Activated CD4-positive, alpha-beta T cell treated with anti-CD3 and anti-CD28 coated beads for 24 hours (primary cell): ENCODE measurements at places on chromosomes 16 and 17.
A peak's percentile ranks its signal among the peaks of the same experiment; 100 is the strongest.

GRCh38 chr17:74814453-74814852 is 38.3 kb upstream of the NAT9 start:
- no peak for DNase-seq

GRCh38 chr17:57629470-57629869 is 115.6 kb downstream of the CCDC182 start:
- no peak for DNase-seq

DNA sequence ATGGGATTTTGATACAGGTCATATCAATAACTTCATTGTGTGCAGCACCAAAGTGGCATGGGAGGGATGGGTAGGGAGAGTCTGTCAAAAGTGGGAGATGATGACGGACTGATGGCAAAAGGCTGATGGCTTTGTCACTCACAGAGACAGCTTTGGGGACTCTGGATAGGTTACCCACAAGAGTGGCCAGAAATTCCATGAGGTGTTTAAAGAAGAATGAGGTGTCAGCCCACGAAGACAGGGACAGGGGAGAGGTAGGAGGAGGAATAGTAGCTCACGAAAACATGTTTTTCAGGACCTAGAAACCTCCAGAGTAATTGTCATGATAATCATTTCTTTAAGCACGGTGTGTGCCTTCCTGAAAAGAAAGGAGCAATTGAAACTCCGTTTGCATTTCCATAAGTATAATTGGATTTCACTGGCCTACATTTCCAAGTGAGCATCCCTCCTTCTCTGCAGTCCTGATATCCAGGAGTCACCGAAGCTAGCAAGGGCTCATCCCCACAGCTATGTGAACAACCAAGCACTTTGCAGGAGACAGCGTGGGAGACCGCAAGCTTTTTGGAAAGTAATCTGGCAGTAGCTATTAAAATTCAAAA is 60.0 kb downstream of the HSD17B2 start:
- no peak for DNase-seq

GRCh38 chr16:15732416-15732815 is 82.4 kb downstream of the NDE1 start:
- DNase-seq: no peak

GRCh38 chr16:84175350-84176081 is 11.3 kb downstream of the TAF1C start:
- DNase-seq: peak; percentile 65

DNA sequence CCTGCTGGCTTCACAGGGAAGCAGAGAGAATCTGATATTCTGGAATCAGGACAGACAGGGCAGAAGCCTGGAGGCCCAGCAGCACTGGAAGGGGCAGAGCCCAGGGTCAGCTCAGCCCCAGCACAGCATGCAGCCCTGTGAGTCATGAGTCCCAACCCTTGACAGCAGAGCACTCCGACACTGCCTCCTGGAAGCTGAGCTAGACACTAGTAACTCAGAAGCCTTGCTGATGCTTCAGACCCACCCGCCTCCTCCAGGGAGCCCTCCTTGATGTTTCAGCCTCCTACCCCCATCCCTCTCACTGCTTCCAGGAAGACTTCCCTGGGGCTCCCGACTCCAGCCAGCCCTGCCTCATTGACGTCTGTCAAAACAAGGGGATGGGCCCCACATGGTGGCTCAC is 6.9 kb downstream of the CAMKK1 start:
- DNase-seq: no peak

DNA sequence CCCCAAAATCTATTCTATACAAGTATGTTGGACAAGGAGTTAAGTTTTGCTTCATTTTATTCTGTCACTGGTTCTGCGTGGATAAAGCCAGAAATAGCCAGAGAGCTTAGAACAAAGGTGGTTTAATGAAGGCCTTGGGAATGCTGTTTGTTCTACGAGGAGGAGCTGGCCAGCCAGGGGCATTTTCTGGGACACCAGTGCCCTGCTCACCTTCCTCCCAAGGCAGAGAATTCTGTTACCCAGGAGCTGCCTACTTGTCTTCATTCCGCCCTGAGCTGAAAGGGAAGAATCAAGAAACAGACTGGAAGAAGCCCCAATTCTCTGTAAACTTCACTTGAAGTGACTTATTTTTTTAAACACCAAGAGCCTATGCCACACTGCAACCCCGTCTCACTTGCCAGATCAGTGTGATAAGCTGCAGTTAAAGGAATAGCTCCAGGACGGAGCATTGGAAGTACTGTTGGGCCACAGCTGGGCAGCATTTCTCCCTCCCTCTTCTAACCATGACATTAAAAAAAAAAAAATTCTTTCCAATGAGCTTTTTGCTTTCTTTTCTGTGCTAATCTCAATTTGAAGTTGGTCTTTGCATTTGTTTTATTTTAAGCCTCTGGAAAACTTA is 149.8 kb upstream of the DYNLRB2 start:
- DNase-seq: no peak

GRCh38 chr17:44972953-44973352 is 4.8 kb upstream of the C1QL1 start:
- DNase-seq: no peak

DNA sequence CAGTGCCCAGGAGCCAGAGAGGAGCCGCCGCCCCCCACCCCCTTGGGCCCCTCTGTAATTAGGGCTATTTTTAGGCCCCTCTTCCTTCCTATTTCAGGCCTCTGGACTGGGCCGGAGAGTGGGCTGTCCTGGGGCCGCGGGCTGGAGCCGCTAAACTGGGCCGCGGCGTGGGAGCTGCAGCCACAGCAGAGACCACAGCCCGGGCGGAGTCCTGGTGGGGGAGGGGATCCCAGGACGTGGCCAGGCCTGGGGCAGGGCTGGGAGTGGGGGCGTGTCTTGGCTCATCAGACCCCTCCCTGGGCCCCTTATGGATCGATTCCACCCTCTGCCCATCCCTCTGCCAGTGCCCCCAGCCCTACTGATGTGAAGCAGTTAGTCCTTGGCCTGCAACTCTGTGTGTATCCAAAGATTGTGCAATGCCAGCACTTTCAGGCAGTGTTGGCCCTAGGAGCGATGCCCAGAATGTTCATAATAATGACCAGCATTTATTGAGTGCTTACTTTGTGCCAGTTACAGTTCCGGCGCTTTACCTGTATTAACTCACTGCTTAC is 15.0 kb upstream of the TAC4 start:
- no peak for DNase-seq

GRCh38 chr17:14197586-14197985 is 39.1 kb downstream of the CDRT15 start:
- DNase-seq: peak; percentile 47

DNA sequence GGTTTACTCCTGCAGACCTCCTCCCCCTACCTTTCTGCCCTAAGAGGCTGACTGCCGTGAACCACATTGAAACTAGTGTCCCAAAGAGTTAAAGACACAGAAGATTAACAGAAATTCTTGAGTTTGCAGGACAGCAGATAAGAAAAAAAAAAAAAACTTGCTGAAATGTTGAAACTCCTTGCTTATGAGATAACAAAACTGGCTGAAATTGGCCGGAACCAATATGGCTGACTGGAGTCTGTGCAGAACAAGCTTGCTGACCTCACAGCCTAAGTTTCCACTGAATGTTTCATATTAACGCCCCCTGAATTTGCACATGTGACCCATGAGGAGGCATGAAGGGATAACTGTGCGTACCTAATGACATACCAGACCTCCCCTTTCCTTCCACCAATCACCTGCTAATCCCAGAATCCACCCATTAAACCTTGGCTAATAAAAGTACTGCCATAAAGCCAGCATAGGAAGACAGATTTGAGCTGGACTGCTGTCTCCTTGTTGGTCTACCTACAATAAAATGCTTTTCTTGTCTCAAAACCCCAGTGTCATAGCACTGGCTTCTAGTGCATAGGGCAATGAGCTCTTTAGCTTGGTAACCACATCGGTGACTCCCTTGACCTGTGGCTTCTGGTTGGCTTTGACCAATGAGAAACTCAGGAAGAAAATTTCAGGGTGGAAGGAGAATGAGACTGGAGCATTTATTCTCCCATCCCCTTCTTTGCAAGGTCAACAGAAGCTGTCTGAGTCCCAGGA is 80.1 kb downstream of the PMP22 start:
- no peak for DNase-seq

GRCh38 chr17:83190004-83190385 is 110.6 kb downstream of the METRNL start:
- DNase-seq: no peak

GRCh38 chr17:56305007-56305406 is 151.7 kb downstream of the ANKFN1 start:
- no peak for DNase-seq

- no peak for DNase-seq
Measured at GRCh38 chr17:70369391-70369790, 200.1 kb downstream of the KCNJ2 start.

DNA sequence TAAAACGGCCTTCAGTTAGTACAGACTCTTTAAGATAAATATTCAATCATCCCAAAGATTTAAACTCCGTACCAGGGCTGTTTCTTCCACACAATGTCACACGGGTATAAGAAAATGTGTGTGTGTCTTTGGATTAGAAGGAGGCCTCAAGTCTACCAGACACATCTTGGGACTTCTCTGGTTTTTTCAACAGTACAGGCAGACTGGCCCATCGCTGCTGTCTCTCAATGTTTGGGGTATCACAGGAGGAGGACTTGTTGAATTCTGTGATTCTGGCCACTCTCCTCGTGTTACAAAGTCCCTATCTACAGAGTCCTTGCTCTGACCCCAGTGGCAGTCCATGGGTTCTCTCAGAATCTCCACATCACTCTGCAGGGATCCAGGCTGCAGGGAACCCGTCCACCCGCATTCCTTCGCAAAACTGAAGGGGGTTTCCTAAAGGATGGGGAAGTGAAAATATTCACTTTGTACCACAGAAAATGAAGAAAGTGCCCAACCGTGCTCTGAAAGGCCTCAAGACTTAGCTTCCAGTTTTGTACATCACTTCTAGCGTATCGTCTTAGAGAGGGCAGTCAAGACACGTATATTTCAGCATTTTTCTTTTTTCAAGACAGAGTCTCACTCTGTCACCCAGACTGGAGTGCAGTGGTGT is 373.2 kb downstream of the NPIPA8 start:
- no peak for DNase-seq

GRCh38 chr16:84243732-84244131 is 3.9 kb upstream of the KCNG4 start:
- no peak for DNase-seq

DNA sequence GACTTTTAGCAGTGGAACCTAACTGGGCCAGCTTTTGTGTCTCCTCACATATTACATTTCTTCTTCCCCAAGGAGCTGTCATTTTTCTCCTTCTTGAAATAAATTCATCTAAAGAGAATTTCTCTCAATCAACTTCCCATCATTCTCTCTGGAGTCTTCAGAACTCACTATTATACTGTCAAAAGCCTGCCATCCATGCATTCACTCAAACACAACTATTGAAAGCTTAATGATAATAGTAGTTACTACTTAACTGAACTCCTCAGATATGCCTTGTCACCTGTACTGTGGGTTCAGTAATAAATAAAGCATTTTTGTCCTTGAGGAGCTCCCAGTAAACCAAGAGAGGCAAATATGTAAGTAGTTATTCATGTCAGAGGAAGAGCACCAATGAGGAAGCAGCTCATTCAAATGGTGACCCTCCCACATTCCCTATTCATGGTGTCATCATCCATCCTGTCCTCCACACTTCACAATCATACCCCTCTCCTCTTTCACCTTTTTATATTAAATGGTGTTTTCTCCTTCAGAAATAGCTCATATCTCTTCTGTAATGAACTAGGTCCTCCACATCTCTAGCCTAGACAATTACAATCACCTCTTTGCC is 162.6 kb downstream of the CA10 start:
- no peak for DNase-seq

DNA sequence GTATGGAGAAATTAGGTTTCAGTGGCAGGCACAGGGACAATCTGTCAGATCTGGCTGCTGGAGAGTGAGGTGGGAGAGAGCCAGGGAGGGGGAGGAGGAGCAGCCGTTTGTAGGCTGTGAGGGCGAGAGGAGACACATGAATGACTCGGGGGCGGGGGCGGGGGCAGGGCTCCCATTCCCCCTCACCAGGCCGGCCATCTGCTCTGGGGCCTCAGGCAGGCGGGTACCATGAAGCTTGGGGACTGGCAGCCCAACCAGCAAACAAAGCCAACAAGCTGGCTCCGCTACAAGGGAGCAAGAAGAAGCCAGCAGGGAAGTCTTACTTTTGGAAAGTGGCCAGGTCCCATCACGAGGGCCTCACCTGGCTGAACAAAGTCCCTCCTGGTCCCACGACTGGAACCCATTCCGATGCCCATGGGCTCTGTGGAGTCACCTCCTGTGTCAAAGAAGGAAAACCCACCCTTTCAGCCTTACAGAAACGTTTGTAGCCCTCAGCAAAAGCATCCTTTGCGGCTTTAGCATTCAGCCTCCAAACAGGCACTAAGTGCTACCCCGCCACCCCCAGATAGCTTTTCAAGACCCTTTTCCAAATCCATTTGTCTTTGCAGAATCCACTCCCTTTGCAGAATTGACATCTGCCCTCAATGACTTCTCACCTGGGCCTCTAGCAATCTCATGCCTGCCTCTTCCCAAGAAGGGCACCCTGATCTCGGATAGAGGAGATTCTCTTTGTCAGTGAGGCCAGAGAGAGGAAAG is 9.2 kb upstream of the SSTR2 start:
- DNase-seq: no peak

DNA sequence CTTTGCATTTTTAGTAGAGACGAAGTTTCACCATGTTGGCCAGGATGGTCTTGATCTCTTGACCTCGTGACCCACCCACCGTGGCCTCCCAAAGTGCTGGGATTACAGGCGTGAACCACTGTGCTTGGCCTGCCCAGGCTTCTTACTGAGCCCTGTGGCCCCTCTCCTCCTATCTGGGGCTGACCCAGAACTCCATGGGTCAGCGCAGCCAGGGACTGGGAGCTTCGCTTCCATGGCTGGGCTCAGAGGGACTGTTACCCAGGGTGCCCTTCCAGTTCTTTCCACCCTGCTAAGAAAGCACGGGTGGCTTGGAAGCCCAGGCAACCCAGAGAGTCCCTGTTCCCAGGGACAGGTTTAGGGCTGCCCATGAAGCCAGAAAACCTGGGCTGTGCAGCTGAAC is 28.2 kb downstream of the SHISA6 start:
- no peak for DNase-seq

DNA sequence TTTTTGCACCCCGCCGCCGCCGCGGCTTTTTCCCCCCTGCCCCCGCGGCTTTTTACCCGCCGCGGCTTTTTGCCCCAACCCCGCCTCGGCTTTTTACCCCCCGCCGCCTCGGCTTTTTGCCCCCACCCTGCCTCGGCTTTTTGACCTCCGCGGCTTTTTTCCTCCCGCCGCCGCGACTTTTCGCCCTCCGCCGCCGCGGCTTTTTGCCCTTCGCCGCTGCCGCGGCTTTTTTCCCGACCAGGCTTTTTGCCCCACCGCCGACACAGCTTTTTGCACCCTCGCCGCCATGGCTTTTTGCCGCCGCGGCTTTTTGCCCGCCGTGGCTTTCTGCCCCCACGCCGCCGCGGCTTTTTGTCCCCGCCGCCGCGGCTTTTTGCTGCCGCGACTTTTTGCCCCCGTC is 137.0 kb upstream of the TP53TG3D start:
- no peak for DNase-seq

GRCh38 chr17:58932956-58933355 is 173.7 kb downstream of the TRIM37 start:
- no peak for DNase-seq

GRCh38 chr16:16146380-16147315 is 76.6 kb downstream of the ABCC6 start:
- DNase-seq: no peak

- no peak for DNase-seq
Measured at GRCh38 chr16:79365702-79366101, 234.8 kb downstream of the MAF start.
